ENCODE measurements at places on chromosomes 11 and 22.

- no peak for DNase-seq
These were observed 17.4 kb downstream of the SMCO4 start for GRCh38 chr11:93525601-93526345.

DNA sequence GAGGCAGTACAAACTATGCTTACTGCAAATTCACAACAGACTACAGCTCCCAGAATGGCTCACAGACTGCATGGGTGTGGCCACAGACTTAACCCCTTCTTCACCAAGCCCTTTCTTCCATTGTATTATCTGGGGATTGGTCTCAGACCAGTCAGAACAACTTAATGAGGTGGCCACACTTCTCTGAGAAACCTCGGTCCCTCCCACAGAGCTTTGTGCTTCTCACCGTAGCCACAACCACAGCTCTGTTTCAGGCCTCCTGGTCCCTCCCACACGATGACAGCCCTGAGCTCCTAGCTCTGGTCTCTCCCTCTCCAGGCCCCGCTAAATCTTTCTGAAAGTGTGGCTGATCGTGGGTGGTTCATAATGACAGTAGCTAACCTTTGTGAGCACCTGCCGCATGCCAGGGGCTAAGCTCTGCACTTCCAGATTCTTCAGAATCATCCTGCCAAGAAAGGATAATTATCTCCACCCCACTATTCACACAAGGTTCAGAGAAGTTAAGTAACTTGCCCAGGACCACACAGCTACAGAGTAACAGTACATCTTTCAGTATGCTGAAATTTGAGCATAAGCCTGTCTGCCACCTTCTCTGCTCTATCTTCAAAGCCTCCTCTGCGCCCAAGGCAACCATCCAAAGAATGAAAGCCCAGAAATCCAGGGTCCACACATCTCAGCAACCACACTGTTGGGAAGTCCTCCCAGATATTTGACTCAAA lies 5.4 kb downstream of the PDE2A start:
- no peak for DNase-seq

GRCh38 chr22:30116362-30117117 lies 36.3 kb downstream of the HORMAD2 start:
- DNase-seq = no peak

DNA sequence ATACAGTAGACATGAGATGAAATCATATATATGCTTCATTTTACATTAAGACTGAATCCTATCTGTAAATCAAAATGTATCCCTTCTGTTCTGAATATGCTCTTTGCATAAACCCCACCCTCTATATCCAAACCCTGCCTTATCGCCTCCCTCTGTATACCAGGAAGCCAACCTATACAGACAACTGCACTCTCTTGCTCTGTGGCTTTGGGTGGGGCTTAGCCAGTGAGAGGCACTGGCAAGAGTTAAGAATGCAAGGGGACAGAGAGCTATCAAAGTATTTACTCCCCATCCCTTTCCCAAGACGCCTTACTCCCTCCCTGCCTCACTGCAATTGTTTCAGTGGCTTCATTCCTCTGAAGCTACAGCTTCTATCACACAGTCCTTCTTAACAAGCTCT lies 309.8 kb downstream of the TTC28 start:
- DNase-seq = no peak

GRCh38 chr22:29307596-29308147 lies 1.2 kb downstream of the GAS2L1 start:
- DNase-seq = no peak

GRCh38 chr11:24312464-24313238 lies 184.2 kb upstream of the LUZP2 start:
- DNase-seq = no peak

GRCh38 chr11:102530558-102530957 lies at the start of gene MMP7:
Gene MMP7 (minus strand): TSS chr11:102530747. CDS start chr11:102530700, 47 bp downstream.
- DNase-seq = no peak

DNA sequence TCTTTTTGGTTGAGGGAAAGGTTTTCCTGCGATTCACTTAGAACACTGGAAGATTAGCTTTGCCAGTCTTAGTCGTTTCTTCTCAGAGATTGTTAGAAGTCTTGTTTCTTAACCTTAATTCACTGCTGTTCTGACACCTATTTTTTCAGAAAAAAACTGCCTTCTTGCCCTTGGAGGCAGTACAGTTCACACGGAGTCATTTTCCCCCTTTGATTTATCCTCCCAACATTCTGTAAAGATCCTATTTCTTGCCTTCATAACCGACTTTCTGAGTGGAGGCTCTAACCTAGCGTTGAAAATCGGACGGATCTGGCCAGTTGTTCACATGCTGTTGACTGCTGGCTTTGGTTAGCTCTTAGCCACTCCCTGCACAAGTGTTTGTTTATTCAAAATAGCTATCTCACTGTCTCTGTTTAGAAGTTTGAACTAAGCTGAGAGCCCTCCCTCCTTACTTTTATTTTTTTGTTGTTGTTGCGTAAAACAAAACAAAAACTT lies 737 bp downstream of the BCL2L13 start:
- no peak for DNase-seq

- DNase-seq = no peak
These were observed 470.5 kb downstream of the ETS1 start for GRCh38 chr11:128116885-128117284.

DNA sequence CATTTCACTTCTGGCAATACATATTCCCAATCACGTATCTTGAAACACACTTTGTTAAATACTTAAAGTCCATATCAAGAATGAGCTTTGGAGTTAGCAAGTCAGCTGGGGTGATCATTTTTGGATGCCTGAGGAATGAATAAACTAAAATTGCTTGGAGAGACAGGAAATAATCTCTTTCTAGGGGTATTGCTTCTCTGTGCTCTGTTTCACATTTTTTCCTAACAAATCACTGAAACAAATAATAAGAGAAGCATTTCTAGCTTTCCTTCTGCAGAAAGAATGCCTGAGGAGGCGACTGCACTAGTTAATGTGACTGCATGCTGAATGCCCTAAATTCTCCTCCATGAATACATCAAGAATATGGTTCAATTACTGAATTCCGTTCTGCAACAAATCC lies 541.4 kb upstream of the CCDC90B start:
- no peak for DNase-seq

DNA sequence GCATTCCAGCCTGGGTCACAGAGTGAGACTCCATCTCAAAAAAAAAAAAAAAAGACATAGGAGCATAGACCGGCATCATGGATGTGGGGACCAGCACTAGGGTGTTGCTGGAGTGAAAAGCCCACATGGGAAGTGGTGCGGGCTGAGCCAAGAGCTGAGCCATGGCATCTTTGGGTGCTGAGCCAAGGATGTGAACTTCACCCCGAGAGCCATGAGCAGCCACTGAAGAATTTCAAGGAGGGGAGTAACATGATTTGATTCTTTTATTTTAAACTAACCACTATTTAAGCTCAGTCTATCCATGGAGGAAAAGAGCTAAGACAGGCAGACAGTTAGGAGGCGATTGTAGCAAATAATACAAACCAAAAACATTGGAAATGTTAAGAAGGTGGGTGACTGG lies 57.4 kb downstream of the AHNAK start:
- no peak for DNase-seq

DNA sequence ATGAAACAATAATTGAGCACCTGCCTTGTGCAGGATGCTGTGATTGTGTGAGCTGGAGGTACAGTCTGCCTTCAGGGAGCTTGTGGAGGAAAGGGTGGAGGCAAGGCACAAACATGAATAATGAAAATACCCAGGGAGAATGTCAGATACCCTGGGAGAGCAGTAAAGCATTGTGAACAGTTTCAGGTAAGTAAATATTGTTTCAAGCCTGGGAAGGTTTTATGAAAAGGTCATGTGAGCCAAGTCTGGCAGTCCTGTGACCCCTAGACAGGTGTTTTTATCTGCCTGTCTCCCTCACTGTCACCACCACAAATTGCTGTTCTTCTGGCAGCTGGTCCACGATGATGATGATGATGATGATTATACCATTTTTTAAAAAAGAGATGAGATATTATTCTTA lies 32.0 kb downstream of the SPECC1L start:
- no peak for DNase-seq

DNA sequence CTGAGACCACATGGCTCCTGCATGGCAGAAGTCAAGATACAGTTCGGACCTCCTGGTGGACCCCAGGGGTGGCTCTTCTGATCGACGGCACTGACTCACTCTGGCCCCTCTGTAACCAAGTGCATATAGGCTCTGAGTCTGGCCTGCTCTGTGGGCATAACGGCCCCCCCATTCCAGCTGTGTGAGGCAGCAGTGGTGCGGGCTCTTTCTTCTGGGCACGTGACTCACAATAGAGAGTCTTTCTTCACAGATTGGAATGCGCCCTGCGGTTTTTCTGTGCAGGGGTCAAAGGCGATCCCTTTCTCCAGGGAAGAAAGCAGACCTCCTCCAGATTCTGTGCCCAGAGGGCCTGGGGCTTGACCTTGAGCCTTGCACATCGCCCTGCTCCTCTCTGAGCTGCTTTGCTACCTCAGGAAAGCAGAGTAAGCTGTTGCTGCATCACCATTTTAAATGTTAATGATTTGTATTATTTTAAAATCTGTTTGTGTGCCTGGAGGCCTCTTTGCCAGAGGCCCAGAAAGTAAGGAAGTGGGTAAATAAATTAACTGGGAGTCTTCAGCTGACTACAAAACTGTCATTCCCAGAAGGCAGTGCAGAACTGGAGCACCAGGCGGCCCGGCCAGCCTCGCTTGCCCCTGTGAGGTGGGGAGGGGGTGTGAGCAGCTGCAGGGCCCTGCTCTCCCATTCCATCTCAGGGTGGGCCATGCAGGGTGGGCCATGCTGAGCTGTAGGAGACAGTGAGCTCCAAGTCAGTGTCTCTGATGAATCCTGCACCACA lies 199.0 kb downstream of the GRIK4 start:
- peak; percentile 34 for DNase-seq

DNA sequence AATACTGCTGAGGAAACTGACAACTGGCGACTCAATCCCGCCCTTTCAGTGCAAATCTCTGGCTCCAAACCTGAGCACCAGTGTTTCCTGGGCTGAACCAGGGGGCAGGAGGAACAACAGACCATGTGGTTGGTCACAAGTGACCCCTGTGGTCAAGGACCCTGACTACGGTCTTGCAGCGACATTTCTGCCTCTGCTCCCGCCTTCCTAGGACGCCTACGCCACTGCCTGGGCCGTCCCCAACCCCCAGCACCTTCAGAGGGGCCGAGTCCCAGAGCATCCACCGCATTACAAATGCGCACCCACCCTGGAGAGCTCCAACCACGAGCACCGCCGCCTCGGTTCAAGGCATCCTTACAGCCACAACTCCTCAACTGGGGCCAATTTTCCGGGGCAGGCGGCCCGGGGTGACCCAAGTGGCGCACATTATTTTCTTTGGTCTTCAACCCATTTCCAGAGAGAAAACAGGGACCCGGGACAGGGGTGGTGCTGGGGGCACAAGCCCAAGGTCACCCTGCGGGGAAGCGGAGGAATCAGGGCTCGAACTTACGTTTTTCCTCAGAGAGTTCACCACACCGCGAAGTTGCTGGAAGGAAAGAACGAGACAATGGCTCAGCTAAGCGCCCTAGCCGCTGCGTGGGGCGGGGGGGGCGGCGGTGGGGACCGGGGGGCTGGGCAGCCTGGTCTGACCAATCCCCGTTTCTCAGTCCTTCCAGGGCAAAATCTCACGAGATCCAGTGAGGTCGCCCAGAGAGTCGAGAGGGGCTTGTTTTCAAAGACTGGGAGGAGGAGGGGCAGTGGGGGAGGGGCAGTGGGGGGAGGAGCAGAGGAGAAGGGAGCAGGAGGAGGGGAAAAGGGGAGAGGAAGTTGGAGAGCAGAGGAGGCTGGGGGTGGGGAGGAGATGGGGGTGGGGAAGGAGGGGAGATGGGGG lies 1.8 kb downstream of the PRAME start:
- no peak for DNase-seq

DNA sequence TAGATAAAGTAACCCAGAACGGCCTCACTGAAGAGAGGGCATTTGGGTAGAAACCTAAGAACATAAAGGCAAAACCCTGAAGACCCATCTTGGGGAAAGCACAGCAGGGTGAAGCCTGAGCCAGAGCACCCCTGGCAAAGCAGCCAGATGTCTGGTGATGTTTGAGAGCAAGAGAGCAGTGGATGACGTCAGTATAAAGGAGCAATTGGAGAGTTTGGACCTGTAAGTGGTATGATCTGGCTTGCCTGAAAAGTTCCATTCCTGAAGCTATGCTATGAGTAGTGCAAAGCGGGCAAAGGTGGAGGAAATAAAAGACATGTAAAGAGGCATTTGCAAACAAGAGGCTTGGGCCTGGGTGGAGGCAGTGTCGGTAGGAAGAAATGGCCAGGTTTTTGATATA lies 167.8 kb downstream of the MSANTD4 start:
- no peak for DNase-seq

DNA sequence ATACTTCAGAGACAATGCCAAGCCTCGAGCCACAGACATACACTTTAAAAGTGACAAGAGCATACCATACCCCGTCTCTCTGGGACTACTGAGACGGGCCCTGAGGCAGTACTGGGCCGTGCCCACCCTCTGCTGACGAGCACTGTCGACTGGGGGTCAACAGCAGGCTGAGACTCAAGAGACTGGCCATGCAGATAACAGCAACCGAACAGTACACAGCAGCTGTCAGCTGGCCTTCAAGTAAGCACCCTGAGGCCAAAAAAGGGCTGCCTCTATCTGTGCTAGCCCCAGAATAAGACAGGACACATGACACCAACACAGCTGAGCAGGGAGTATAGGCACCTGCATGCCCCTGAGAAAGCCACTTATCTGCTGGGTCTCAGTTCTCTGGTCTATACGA lies 18.9 kb upstream of the TMEM121B start:
- DNase-seq = no peak

- no peak for DNase-seq
These were observed 101.4 kb downstream of the PICALM start for GRCh38 chr11:85967457-85967856.

GRCh38 chr11:118439646-118440045 lies 3.4 kb downstream of the KMT2A start:
- no peak for DNase-seq

DNA sequence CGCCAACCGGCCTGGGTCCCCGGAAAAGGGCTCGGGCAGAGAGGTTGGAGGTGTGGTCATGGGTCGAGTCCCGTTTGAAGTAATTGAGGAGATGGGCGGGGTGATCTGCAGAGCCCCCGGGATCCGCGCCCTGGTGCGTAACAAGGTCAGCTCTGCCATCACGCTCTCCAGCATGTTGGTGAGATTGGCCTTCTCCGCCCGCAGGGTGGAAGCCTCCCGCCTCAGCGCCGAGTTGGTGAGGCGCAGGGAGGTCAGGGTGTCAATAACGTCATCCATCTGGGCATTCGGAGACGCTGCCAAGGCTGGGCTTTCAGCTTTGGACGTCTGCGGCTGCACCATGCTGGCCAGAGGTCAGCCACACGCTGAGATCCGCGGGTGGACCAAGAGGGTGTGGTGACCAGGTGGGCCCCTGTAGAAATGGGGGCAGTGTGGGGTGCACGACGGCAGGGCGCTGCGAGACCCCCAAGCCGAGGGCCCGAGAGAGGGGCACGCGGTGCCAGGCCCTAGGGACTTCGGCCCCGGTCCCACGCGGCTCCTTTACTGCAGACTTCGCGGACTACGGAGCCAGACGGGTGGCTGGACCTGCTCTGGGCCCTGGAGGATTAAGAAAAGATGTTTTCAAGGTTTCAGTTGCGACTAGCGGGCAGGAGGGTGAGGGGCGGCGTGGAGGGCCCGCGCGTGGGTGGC lies 672 bp downstream of the RTL6 start:
- DNase-seq = no peak

All from progenitor cell of endocrine pancreas (in vitro differentiated cells).